CD4-positive, alpha-beta T cell treated with Interferon gamma for 1 hour (primary cell): ENCODE measurements at places on chromosomes 7 and 10.

DNA sequence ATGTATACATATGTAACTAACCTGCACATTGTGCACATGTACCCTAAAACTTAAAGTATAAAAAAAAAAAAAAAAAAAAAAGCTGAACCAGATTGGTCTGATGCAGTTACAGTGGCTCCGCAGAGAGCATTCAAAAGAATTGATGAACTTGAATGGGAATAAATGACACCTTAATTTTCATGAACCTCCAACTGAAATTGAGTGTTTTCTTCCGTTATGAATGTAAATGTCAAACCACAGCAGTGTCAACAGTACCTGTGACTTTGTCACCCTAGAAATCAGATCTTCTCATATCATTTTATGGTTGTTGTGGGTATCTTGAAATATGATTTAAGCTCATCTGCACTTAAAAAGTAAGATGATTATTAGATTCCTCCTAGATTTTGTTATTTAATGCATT, 32.7 kb upstream of the SRGN start:
- no peak for DNase-seq

GRCh38 chr10:86253091-86254072, 113.2 kb downstream of the GRID1 start:
- DNase-seq = no peak

DNA sequence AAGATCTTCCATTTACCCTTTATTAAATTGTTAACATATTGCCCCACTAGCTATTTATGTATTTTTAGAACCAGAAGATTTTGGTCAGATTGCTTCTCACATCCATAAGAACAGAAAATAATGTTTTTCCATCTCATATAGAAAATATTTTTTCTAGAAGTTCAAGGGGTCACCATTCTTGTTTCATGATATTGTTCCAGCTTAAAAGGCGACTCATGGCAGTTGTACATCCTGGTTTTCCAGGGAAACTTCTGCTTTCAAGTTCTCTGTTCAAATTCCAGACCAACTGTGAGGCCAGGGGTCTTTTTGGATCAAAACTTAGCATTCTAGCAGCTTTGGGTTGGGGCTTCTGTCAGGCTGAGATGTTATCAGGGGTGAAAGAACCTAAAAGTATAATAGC, 84.4 kb downstream of the LRRC4 start:
- DNase-seq = no peak

DNA sequence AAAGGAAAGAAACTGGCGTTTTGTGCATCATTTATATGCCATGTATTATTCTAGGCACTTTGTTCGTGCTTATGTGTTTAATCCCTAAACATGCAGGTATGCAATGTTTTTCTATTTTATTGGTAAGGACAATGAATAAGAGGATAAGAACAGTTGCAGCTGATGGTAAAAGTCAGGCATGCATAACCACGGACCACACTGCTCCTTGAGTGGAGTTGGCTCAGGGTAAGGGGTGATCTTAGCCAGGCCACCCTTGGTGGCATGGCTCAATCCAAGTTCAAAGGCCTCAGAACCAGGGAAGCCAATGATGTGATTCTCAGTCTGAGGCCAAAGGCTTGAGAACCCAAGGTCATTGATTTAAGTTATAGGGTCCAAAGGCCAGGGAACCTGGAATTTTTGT, 1068.1 kb downstream of the NRG3 start:
- no peak for DNase-seq

DNA sequence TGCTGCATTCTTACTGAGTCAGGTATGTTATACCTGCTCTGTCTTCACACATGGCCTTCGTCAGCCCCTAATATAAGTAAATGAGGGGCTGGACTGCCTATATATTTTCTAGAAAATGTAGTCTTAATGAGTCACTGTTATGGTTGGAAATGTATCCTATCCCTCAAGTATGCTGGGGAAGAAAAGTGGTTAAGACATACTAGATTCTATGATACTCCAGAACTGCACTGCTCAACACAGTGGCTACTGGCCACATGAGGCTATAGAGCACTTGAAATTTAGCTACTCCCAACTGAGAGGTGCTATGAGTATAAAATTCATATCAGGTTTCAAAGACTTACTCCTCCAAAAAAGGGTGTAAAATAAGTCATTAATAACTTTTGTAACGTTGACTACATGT, 104.3 kb upstream of the STEAP1B start:
- no peak for DNase-seq

GRCh38 chr7:77367976-77368375, 48.2 kb downstream of the GSAP start:
- no peak for DNase-seq

GRCh38 chr10:59585046-59585700, 124.5 kb downstream of the SLC16A9 start:
- DNase-seq = no peak

- no peak for DNase-seq
Measured at GRCh38 chr7:85261336-85261735, 74.5 kb upstream of the SEMA3D start.

DNA sequence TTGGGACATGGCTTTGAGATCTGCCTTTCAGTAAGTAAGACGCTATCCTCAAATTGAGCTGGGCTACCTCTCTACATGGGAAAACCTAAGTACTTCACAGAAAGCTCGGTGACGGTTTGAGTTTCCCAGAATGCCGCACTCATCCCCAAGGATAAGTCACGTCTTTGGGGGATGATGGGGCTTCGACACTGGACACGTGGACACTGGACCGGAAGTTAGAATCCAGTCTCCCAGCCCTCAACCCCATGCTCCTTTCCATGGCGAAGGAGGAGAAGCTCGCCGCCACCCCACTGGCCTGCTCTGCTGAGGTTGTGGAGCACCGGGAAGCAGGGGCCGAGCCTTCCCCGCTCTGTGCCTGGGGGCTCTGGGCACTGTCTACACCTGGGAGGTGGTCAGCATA, 27.5 kb downstream of the PTPRE start:
- DNase-seq = no peak
